ENCODE measurements at places on chromosomes 1 and 21. TPM values are rescaled to one million over a fixed set of nuclear protein-coding genes. Genes with fewer than 3 reads are reported as not detected.
A peak's percentile ranks its signal among the peaks of the same experiment; 100 is the strongest.

The CASQ2 gene
- not detected for total RNA-seq

The SUMO3 gene
- total RNA-seq = 70.0 TPM

GRCh38 chr1:178341261-178341956 is 155.4 kb downstream of the CLEC20A start:
- DNase-seq = peak; percentile 94

GRCh38 chr1:104295511-104295910 is 545.8 kb downstream of the AMY1C start:
- no peak for DNase-seq

- no peak for DNase-seq
Measured at GRCh38 chr1:153774026-153774595, 1.1 kb upstream of the SLC27A3 start.

DNA sequence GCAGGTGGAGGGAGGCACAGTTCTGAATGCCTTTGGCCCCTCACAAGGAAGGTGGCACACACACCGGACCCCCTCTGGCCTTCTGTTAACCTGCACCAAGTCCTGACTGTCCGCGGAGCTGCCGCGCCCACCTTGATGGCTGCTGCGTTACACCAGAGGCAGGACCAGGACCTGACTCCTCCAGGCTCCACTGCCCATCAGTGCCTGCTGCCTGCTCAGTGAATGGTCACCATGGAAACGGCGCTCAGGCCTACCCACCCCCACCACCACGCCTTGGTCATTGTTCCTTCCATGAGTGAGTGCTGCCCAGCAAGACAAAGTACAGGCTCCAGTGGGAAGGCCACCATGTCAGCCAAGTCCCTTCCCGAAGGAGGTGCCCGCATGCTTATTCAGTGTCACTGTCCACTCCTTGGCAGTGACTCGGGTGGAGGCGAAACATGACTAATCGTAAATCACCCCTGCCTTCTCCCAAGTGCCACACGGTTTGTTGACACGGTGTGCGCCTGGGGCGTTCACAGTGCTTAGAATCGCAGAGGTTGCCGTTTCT is 57.3 kb downstream of the SLC37A1 start:
- DNase-seq = no peak

- no peak for DNase-seq
Measured at GRCh38 chr1:234970401-234970730, 158.3 kb downstream of the TOMM20 start.

Data from lung microvascular endothelial cell (primary cell).